NCI-H1417 (cell line): ENCODE measurements at places on chromosomes 2 and 18.

- no peak for DNase-seq
Measured at GRCh38 chr2:167135706-167136105, 247.4 kb downstream of the XIRP2 start.

GRCh38 chr18:59049721-59050660 lies 89.7 kb upstream of the SEC11C start:
- DNase-seq = no peak

GRCh38 chr18:11909591-11910026 lies 1.5 kb upstream of the MPPE1 start:
- DNase-seq = no peak

GRCh38 chr18:49016648-49017539 lies 66.1 kb upstream of the SMAD7 start:
- peak; percentile 11 for DNase-seq

DNA sequence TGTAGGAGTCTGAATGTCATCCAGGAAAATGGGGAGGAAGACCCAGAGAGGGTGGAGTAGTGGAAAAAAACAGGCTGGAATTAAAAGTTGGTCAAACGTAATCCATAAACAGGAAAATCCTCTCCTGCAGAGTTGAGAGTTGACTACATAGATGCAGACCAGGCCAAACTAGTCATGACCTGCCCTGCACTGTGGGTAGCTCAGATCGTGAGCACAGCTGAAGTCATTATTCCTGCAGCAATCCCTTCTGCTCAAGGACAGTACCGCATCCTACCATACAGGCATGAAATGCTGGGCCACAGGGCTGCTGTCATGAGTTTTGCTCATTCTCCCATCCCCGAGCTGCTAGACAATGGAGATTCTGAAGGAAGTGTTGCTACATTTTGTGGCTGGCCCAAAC lies 352.2 kb downstream of the EN1 start:
- no peak for DNase-seq

GRCh38 chr2:64273524-64274398 lies 129.5 kb upstream of the PELI1 start:
- no peak for DNase-seq

DNA sequence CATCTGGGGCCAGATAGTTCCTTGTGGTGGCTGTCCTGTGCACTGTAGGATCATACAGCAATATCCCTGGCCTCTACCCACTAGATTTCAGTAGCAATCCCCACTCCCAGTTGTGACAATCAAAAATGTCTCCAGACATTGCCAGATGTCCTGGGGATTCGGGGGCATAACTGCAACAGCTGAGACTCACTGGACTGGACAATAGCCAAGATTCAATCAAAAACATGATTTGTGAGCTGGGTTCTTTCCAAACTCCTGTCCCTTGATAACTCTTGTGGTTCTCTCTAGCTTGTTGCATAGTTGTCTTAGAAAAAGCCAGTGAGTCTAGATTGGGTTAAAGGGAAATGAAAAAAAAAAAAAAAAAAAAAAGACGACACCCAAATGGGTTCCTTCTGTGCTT lies 293.4 kb downstream of the CELF4 start:
- no peak for DNase-seq

GRCh38 chr2:88400037-88400767 lies 52.3 kb downstream of the FOXI3 start:
- DNase-seq = no peak

DNA sequence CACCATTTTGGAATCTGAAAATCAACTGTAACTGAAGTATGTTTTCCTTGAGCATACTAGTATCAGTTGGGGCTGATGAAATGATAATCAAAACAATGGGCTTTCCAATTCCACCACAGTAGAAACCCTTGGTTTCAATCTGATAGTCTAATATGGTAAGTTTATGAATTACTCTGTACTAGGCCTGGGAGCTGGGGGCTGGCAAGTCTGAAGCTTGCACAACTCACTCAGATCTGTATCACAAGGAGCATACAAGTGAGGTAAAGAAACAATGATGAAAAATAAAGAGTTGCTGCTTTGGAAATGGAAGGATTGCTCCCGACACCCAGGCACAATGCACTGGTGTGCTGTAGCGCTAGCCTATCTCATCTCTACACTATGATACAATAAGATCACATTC lies 19.4 kb downstream of the ZEB2 start:
- DNase-seq = no peak

- peak; percentile 67 for DNase-seq
Measured at GRCh38 chr2:148901142-148901541, 26.1 kb downstream of the KIF5C start.

GRCh38 chr18:23835506-23835905 lies 146.3 kb downstream of the LAMA3 start:
- DNase-seq = no peak

DNA sequence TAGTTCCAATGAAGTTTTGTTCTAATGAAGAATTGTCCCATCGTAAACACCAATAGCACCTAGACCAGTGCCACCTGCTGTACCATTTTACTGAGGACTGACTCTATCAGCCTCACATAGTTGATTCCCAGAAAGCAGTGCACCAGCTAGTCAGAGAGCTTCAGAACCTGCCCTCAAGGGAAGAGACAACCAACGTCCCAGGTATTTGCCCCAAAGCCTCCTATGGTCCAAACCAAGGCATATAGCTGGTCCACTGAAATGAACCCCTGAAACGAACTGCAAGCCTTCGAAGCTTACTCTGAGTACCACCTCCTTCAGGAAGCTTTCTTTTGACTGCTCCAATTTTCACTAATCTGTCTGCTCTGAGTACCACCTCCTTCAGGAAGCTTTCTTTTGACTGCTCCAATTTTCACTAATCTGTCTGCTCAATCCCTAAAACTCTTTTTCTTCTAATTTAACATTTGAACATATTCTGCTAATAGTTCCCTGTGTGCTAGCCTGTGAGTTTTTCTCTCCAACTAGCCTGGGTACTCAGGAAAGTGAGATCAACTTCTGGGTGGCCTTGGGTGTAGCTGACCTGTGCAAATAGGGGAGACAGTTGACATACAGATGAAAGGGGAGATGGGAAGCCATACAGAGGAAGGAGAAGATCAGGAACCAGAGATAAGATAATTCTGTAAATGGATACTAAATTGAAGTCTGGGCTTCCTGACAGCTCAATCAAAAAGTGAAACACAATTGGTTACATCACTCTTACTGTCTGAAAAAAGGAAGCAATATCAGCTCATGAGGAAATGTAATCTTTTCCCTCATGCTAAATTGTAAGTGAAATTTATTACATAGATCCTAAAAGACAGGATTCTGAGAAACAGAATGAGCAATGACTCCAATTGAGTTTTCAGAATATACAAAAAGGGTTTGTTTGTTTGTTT lies 33.5 kb upstream of the EML4 start:
- no peak for DNase-seq
